Stimulated activated CD4-positive, alpha-beta T cell treated with anti-CD3 and anti-CD28 coated beads, TNF-alpha, amount 100 ng/mL, for 1 hour (primary cell): ENCODE measurements at places on chromosomes 16 and 17.

DNA sequence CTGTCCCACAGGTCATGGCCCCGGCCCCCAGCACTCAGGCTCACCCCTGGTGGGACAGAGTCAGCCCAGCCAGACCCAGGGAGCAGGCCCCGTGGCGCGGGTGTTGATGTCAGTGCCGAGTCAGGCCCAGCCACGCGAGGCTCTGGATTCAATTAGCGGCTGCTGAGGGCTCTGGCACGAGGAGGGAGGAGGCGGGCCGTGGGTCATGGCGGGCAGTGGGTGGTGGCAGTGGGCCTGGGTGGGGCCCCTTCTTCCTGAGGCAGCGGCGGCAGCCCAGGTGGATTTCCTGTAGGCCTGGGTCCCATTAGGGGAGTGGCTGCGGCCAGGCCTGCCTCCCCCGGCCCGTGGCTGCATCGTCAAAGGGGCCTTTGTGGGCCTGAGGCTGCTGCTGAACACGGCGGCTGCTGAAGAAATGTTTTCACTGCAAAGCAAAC, 12.9 kb downstream of the VASN start:
- no peak for DNase-seq

- DNase-seq = no peak
Observed at GRCh38 chr16:65222536-65222935, 100.7 kb upstream of the CDH11 start.

DNA sequence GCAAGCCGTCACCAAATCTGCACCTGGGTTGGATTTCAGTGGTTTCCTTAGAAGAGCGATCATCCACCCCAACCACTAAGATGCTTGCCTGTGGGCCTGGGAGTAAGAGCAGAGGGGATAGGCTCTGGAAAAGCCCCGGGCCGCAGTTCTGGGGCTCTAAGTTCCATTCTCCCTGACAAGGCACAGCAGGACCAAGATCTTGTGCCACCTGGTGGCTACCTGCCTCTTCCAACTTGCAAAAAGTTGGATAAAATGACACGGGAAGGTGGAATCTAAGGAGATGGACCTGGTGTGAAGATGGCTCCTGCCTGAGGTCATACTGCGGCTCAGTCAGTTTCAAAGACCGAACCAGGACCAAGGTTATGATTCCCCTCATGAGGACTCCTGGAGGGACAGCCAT, 42.3 kb downstream of the ABCC12 start:
- DNase-seq = no peak

DNA sequence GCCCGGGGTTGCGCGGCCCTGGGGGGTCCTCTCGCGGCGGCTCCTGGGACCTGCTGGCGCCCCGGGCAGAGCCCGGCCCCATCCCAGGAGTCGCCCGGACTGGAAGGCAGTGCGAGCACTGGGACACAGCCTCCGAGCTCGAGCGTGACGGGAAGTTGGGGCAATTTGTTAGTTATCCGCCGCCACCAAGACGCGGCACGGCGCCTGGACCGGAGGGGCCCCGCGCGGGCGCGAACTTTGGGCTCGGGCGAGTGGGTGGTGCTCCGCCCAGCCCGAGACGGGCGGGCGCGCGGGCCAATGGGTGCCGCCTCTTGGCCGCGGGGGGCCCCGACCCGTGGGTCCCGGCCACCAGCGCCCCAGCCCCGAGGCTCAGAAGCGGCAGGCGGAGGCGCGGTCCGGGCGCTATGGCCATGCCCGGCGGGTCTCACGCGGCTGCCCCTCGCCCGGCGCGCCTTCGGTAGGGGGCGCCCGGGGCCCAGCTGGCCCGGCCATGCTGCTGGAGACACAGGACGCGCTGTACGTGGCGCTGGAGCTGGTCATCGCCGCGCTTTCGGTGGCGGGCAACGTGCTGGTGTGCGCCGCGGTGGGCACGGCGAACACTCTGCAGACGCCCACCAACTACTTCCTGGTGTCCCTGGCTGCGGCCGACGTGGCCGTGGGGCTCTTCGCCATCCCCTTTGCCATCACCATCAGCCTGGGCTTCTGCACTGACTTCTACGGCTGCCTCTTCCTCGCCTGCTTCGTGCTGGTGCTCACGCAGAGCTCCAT, at the start of gene ADORA2B:
TSS of gene ADORA2B (plus strand) at position 372 of the 768 bp plus-strand sequence. CDS start at position 491, 119 bp downstream.
- DNase-seq = peak; percentile 34

- DNase-seq = no peak
Observed at GRCh38 chr16:9372934-9373890, 281.8 kb downstream of the HAPSTR1 start.

- DNase-seq = no peak
Observed at GRCh38 chr16:57664662-57665025, 3.5 kb upstream of the ADGRG3 start.

DNA sequence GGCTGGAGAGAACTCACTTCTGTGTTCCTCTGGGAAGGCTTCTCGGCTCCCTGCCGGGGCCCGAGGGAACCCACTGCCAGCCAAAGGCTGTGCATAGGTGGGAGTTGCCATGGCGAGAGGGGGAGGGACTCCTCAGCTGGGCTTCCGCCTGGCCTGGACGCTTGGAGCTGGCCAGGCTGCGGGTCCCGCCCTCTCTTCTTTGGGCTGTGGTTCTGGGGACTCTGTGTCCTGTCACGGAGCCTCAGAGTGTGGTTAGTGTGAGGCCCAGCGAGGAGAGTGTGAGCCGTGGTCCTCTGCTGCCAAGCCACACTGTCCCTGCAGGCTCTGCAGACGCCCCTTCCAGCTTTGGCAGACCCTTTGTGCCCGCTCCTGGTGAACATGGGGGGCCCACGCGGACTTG, 123.1 kb downstream of the OR1D5 start:
- DNase-seq = no peak

GRCh38 chr17:73210002-73210678, 17.3 kb downstream of the COG1 start:
- no peak for DNase-seq

- DNase-seq = no peak
Observed at GRCh38 chr17:49061524-49061943, 64.3 kb downstream of the IGF2BP1 start.

DNA sequence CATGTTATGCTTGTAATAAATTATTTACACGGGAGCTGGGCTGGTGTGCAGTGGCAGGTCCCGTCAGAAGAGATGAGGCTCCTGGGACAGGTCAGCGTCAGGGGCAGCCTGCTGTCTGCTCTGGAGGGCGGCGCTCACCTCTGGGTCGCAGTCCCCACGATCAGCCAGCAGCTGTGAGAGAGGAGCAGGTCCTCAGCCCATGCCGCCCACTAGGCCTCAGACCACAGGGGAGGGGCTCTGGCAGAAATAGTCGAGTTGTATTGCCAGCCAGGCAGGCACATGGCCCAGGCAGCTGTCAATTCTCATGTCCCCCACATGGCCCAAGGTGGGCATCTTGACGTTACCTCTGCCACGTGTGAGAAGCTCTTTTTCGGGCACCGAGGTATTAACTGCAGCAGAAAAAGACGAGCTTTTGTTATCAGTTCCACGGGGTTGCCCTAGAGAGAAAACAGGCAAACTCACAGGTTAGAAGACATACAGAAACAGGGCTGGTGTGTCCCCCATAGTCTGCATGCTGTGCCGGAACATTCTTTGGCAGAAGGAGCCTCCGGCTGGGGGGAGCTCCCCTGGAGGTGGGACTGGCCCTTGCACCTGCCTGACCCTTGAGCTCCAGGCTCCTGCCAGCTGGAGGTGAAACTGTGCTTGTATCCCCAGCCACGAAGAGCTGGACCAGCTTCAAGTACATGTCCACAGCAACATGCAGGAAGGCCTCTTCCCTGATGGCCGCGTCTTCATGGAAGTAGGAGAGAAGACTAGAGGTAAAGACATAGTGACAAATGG, 17.4 kb downstream of the ZNF276 start:
- DNase-seq = no peak

- no peak for DNase-seq
Observed at GRCh38 chr17:60355663-60356594, 36.0 kb downstream of the USP32 start.

- no peak for DNase-seq
Observed at GRCh38 chr17:2852221-2852620, 56.0 kb downstream of the RAP1GAP2 start.

GRCh38 chr17:7720125-7720524, 2.6 kb downstream of the DNAH2 start:
- DNase-seq = no peak

DNA sequence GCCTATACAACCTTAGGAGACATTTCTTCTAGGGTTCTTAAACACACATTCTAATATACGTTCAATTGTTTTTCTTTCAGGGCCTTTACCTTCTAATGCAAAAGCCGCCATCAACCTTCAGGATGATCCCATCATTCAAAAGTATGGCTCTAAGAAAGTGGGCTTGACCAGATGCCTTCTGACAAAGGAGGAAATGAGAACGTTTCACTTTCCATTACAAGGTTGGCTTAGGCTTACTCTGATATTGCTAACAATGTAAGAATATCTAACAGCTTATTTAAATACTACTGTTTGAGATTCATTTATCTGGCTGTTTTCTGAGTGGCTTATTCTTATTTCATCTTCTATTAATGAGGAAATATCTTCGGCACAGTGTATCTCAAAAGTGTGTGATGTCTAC, 15.4 kb downstream of the REXO5 start:
- no peak for DNase-seq

DNA sequence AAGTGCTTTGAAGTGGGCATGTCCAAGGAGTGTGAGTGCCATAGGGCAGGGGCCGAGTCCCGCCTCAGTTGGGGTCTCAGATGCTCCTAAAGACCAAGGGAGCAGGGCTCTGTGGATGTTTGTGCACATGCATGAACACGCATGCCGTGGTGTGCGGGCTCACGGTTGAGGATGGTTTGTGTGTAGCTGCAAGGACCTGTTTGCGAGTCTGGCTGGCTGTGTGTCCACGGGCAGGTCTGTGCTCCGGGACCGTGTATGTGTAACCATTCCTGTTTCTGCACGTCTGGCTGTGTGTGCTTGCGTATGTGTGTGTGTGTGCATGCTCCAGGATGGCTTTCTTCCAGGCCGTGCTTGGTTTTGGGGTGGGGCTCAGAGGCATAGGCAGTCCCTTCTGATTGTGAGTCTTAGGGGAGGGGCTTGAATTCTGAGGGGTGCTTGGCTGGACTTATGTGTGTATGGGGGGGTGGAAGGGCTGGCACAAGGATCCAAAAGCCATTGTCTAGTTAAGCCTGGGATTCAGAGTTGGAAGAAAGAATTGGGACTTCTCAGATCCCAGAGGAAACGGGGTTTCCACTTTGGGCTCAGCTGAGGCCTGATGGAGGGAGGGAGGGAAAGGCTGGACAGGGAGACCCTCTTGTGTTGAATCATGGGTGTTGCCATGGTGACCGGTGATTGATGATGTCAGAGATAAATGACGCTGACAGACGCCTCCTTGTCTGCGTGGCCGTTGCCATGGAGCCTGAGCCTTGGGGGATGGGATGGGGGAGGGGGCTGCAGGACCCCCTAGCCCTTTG, 14.4 kb downstream of the GJD3 start:
- no peak for DNase-seq

- no peak for DNase-seq
Observed at GRCh38 chr16:84054271-84054670, 11.7 kb upstream of the SLC38A8 start.

- no peak for DNase-seq
Observed at GRCh38 chr17:73042225-73042624, 50.3 kb downstream of the SLC39A11 start.

GRCh38 chr17:22507823-22508222, 815.5 kb downstream of the KCNJ18 start:
- DNase-seq = no peak

GRCh38 chr17:43701318-43701743, 39.6 kb upstream of the MEOX1 start:
- no peak for DNase-seq

GRCh38 chr17:68498479-68499326, 13.5 kb upstream of the PRKAR1A start:
- DNase-seq = no peak

DNA sequence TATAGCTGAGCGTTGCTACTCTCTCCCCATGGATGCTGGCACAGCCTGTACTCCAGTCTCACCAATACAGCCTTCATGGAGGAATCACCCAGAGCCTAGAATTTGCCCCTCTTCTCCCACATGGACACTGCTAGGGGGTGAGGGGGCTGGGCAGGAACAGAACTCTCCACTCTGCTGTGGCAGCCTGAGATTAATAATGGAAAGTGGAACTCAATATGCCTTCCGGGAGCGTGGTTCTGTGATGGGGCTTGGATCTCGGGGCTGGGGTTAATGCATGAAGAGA, 1.2 kb downstream of the SLC9A5 start:
- no peak for DNase-seq

GRCh38 chr17:82970818-82971590, 108.4 kb upstream of the METRNL start:
- no peak for DNase-seq

- no peak for DNase-seq
Observed at GRCh38 chr17:68955181-68955841, at the start of gene ABCA8. Gene ABCA8, minus strand, starts transcription at chr17:68955392. Its CDS starts 13,358 bp downstream, at chr17:68942034.

DNA sequence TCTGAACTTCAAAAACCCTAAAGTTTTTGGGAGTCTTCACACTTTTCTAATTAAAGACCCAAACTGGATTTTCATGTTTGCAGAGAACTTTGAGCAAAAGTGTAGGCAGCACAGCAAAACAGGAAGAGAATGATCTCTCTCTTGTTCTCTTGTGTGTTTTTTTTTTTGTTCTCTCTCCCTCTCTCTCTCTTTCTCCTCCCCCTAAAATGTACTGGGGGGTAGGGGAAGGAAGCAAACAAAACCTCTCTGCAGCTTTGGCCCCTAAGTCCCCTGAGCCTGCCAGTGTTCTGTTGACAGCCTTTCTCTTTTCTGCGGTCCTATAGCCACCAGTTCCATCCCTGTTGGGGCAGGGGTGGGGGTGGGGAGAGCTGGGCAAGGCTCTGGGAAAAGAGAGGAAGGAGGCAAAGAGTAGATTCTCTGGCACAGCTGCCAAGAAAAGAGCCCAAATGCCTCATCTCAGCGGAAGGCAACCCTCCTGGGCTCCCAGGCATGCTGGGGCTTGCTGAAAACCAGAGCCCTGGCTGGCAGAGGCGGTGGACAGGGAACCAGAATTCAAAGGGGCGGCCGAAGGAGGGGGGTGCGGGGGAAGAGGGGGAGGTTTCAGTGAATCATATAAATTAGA, 295.3 kb downstream of the SOX9 start:
- DNase-seq = no peak

DNA sequence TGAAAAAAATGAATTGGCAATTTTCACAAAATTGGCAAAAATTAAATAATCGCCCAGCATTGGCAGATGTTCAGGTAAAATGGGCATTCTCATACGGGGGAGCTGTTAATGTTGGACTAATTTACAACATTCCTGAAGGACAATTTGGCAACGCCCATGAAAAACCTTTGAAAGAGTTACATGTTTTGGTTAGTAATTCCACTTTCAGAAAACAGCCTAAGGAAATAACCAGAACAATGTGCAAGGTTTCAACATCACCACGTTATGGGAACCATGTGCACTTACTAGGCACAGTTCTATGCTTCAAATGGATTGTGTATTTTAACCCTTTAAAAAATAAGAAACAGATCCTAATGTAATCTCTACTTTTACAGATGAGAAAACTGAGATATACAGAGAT, 62.7 kb downstream of the CDYL2 start:
- no peak for DNase-seq

- no peak for DNase-seq
Observed at GRCh38 chr16:8096211-8096610, 494.1 kb downstream of the TMEM114 start.
